Globus pallidus (tissue), 1 donor: ENCODE measurements at places on chromosomes 13 and 19.
A peak's percentile ranks its signal among the peaks of the same experiment; 100 is the strongest.

DNA sequence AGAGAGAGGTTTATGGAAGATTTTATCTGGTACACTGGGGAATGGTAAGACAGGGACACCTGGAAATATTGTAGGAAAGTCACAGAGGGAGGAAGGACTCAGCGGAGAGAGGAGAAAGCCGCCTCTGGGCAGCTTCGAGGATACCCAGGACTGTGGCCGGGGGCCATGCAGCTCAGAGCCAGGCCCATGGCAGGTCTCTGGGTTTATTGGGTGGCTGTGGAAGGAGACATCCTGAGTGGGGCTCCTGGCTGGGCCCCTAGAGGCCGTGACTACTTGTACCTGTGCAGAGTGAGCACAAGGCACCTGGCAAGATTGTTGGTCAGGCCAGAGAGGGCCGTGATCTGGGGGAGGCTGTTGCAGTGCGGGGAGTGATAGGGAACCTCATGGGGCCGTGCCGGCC lies 3.4 kb downstream of the DAZAP1 start:
- DNase-seq = no peak

DNA sequence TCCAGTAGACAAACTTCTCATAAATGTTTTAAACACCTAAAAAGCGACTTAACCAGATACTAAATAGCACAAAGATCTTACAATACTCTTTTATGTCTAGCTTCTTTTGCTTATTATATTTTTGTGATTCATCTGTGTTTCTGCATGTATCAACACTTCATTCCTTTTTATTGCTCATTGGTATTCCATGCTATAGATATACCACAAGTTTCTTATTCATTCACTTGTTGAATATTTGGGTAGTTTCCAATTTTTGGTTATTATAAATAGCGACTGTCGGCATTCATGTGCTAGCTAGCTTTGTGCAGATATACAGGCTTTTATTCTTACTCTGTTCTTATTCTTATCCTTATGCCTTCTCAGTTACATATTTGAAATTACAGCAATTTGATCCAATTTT lies 50.0 kb upstream of the RGCC start:
- no peak for DNase-seq

GRCh38 chr13:90108547-90108946 lies 1238.9 kb upstream of the MIR17HG start:
- DNase-seq = no peak

DNA sequence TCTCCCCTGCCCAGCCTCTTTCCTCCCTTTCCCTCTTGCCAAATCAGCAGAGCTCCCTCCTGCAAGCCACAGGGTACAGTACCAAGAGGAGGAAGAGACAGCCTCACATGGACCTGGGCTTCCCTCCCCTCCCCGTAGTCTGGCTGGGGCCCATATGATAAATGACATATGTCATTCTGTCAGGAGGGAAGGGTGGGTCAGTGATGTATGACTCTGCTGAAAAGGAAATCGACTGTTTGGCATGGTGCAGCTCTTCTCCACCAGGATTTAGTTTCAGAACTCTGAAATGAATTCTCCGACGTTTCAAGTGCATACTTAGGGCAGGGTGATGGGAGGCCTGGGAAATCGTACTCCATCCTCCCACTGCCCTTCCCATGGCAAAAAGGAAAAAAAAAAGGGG lies 9.8 kb downstream of the TSHZ3 start:
- DNase-seq = no peak

GRCh38 chr19:19619181-19619848 lies 828 bp upstream of the PBX4 start:
- DNase-seq = no peak

GRCh38 chr19:14366529-14366928 lies 14.7 kb upstream of the ADGRE5 start:
- no peak for DNase-seq

GRCh38 chr19:44050740-44051649 lies 841 bp upstream of the ZNF223 start:
- DNase-seq = peak; percentile 11

DNA sequence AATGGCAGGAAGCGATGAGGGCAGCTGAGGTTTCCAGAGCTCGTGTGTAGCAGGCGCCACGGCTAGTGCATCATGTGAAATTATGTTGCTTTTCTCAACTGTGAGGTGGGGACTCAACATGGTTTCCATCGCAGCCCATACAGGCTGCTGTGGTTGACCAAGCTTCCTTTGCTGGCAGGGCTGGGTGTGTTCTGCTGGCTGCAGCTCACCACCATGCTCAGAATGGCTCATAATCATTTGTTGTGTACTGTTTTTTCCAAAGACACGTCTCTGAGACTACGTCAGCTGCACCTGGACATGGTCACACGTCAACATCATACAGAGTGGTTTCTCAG lies 16.1 kb upstream of the RASA3 start:
- no peak for DNase-seq

- DNase-seq = no peak
These were observed 129.0 kb upstream of the TSHZ3 start for GRCh38 chr19:31478241-31478640.

GRCh38 chr13:47484548-47484947 lies 516.5 kb downstream of the SUCLA2 start:
- DNase-seq = no peak

DNA sequence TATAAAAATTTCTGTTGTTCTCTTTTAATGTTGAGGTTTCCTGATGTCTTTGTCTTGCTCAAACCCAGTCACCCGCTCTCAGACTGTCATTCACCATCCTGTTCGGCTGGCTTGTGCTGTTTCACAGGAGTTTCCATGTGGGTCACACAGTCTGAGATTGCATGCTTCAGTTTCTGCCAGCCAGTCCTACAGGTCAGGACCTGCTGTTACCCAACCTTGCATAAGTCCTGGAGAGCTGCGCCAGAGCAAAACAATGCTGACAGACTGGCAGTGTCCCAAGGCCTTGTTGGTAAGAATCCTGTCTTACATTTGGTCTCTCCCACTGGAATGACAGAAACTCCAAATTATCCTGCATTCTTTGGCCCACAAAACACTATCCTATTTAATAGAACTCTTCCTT lies 340.0 kb upstream of the SLITRK5 start:
- DNase-seq = peak; percentile 5
